ENCODE measurements at places on chromosomes 16 and 17.

DNA sequence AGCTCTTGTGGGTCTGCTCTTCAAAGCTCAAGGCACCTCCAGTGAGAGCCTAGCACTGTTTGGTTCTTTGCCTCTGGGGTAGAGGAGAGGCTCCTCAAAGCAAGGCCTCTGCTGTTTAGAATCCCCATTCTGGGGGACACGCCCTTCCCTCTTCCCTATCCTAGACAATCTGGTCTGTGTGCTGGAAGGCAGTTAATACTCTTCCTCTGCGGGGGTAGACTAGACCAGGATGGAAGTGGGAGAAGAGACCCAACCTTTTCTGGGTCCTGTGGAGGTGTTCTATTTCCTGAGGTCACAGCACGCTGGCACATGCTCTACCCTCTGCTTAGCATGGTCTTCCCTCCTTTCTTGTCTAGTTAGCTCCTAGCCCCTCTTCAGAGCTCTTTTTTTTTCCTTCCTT is 7.7 kb downstream of the ERAL1 start:
- no peak for DNase-seq

- DNase-seq: no peak
Measured at GRCh38 chr17:57608369-57609124, 136.6 kb downstream of the CCDC182 start.

DNA sequence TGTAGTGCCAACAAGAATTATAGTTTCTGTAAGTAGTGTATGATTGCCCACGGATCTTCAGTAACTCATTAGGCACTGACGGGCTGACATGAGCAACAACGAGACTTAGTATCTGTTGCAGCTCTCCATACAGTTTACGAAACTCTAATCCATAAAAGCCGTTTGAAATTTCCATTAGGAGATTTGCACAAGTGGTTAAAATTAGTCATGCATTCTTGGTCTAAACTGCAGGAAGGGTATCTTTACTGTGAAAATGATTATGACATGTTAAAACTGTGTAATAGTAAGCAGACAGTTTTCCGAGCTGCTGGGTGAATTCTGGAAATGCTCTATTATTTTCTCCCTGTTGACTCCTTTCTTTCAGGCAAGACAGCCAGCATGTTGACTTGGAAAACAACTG is 605.0 kb downstream of the WWOX start:
- peak; percentile 23 for DNase-seq

DNA sequence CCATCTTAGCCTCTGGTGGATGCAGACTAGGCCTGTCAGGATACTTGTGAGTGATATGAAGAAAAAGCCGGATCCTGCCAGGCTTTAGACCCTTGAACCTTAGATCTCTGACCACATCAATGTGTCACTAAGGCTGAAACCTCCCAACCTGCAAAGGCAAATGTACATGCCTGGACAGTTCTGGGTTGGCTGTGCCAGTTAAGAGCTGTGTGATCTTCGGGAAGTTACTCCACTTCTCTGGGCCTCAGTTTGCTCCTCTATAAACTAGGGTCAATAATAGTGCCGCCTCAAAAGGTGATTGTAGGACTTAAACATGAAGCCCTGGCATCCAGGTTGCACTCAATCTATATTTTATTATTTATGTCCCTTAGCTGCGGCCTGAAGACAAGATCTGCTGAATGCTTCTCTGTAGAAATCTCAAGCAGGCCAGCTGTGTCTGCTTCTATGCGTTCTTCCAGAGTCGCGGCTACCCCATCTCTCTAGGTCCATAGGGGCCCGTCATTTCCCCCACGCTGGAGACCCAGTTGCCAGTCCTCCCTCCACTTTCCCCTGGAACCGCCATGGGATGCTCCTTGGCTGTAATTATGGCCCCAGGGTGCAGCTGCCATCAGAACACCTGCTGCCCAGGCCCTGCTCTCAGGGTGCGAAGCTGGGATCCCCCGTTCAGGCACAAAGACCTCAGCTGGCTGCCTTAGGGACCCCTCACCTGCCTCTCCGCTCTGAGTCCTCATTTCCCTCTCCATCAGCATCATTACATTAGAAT is 50.2 kb downstream of the AKAP1 start:
- no peak for DNase-seq

DNA sequence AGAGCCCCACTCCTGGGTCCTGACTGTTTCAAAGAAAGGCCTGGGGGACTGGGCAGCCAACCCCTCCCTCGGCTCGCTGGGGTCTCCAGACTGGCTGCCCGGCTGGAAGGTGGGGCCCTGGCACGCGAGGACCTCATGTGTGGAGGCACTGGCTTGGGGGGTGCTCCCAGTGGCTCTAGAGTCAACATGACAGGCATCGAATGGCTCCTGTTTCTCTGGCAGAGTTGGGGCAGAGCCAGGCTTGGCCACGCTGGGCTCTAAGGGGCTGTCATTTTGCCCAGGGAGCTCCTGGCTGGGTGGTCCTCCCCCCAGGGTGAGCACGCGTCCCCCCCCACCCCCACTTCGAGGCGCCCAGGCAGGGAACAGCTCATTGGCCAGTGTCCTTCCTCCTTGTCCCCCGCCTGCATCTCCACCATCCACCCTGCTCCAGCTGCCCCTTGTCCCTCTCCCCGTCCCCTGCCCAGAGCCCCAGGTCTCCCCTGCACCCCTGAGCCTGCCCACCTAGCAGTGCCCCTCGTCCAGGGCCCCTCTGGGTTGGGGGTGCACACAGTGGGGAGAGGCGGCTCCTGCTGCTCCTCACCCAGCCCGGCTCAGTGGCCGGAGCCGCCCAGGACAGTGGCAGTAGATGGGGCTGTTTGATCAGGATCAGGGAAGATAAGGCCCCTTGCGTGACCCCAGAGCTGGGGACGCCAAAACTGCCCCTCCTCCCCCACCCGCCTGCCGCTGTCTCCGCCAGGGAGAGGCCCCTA is 2.7 kb downstream of the GCGR start:
- no peak for DNase-seq

GRCh38 chr17:39404542-39405378 is 3.3 kb upstream of the FBXL20 start:
- no peak for DNase-seq

GRCh38 chr16:20136446-20136968 is 62.8 kb upstream of the GPR139 start:
- DNase-seq: no peak

DNA sequence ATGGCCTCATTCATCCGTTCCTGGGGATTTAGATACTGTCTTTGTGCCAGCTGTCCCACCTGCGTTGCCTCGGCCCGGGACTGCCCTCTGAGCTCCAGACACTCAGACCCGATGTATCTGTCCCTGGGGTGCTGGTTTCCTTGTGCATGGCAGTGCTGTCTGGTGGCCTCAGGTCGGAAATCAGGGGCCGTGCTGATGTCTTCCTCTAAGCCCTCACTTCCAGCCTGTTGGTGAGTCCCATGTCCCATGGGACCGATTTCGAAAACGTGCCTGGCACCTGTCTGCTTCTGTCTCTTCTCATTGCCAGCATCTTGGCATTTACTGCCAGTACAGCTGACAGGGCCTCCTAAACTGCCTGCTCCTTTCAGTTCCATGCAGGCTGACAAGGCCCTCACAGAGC is 22.1 kb downstream of the NT5M start:
- no peak for DNase-seq

- DNase-seq: peak; percentile 54
Measured at GRCh38 chr17:49497148-49498028, 2.3 kb downstream of the NGFR start.

GRCh38 chr16:88418869-88419268 is 34.2 kb upstream of the ZFPM1 start:
- no peak for DNase-seq

DNA sequence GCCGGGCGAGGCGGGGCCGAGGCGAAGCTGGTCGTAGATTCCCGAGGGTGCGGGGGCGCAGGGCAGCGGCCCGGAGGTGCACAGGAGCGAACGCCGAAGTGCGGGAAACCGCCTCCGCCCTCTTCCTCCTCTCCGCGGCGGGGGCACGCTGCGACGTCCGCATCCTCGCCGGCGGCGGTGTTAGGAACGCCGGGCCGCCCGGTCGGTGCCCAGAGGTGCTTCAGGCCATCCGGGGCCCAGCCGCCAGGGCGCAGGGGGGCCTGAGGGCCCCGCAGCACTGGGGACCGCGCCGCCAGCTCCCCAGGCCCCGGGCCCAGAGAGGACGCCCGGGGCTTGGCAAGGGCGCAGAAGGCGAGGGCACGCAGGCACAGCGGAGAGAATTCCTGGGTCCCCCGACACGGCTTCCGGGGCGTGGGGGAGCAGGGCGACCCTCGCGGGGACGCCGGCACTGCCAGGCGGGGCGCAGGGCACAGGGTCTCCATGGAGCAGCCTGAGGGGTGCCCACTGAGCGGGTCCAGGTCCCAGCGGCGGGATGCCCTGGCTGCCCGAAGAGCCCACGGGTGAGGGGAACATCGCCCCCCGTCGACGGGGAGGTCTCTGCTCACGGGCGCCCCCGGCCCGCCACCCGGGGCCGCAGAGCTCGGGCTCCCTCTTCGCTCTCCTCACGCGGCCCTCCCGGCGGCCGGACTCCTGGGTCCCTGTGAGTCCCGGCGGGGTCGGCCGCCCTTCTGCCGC is 576 bp downstream of the EPOP start:
- peak; percentile 48 for DNase-seq

DNA sequence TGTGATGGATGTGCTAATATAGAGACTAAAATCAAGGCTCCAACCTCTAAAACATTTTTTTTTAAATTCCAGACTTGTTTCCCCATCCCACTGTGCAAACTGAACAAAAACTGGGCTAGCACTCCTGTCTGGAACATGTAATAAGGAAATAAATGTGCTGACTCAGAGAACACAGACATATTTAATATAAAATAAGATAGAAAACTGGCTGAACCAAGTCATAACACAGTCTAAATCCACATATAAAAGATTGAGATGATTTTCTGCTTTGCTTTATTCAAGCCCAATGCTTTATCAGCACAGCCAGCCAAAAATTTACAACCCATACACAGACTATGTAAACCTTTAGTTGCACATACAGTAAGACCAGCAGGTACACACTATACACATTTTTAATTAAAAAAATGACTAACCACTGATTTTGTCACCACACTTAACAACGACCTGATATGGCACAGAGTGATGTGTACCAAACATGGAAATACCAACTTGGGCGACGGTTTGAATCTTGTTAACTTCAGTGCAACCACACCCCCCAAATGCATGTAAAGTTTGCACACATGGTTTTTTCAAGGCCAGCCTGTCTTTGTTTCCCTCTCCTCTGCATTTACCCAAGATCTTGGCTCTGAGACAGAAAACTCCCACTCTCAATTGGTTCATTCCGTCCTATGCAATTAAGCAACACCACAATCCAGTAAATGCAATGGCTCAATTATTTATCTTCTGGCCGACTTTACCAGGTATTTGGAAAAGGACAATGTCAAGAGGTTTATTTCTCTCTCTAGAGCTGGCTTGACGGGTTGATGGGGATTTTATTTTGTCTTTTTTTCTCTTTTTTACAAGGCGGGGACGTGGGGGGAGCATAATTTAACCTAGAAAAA is 1.2 kb downstream of the STAT3 start:
- peak; percentile 64 for DNase-seq

Data from hepatocyte (in vitro differentiated cells).